ENCODE measurements at places on chromosomes 6 and 20. TPM values are rescaled to one million over a fixed set of nuclear protein-coding genes. Genes with fewer than 3 reads are reported as not detected.

The KIAA1755 gene
- not detected for total RNA-seq

The SIRPB2 gene
- 0.49 TPM for total RNA-seq

The B3GALT4 gene
- 8.2 TPM for total RNA-seq

The SLPI gene
- total RNA-seq = 502 TPM

The GABRR1 gene
- total RNA-seq = not detected

The GGTLC1 gene
- not detected for total RNA-seq

The KIZ gene
- 12.3 TPM for total RNA-seq

The GHRH gene
- not detected for total RNA-seq

The ADGB gene
- not detected for total RNA-seq

The KHDC1L gene
- total RNA-seq = not detected

The C20orf141 gene
- not detected for total RNA-seq

The CYP21A2 gene
- 0.28 TPM for total RNA-seq
